ENCODE measurements at places on chromosomes 11 and 22.

DNA sequence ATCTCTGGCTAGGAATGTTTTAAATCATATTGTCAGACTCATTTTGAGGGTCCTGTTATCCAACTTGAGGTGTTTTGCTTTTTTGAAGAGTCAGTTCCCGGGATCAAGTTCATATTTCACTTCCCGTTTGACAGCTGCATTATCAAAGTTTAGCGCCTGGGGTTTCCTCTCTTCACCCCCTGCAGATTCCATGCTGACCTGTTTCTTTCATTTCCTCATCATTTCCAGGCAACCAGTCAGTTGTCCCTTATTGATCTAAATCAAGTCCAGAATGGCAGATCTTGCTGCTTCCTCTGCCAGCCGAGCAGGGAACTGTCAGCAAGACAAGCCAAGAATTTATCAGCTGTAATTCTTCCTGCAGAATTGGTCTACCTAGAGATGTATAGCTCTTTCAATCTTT, 197.6 kb upstream of the SYN3 start:
- DNase-seq, result no peak

- DNase-seq, result no peak
Measured at GRCh38 chr11:72512956-72513355, 78.6 kb upstream of the CLPB start.

GRCh38 chr22:25780673-25781072, 38.7 kb downstream of the MYO18B start:
- DNase-seq, result no peak

- no peak for DNase-seq
Measured at GRCh38 chr11:66861774-66862558, 5.1 kb downstream of the LRFN4 start.

GRCh38 chr11:20599221-20600019, at the start of gene SLC6A5:
Gene SLC6A5, plus strand, starts transcription at chr11:20599608. Its CDS starts 65 bp downstream, at chr11:20599673.
- DNase-seq, result peak; percentile 52

- DNase-seq, result peak; percentile 14
Measured at GRCh38 chr11:28153586-28153985, 45.4 kb downstream of the METTL15 start.

- peak; percentile 13 for DNase-seq
Measured at GRCh38 chr11:121383716-121384115, 68.4 kb upstream of the SORL1 start.

- peak; percentile 82 for DNase-seq
Measured at GRCh38 chr11:2940147-2940920, 11.1 kb upstream of the PHLDA2 start.

DNA sequence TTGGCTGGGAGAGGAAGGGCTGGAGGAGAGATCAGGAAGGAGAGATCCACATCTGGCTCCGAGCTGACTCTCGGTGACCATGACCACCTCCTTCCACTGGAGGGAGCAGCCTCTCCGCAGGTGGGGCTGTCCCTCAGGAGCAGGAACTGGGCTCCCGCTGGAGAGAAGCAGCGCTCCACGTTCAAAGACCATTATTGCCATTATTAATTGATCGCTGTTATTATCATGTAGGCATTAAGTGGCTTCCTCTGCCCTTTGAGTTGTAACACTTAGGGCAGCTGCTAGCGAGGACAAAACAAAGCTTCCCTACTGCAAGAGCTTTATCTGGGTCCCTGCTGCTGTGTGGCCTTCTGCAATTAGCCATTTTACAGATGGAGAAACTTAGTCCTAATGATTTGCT, 251.9 kb downstream of the ST3GAL4 start:
- DNase-seq, result peak; percentile 89

DNA sequence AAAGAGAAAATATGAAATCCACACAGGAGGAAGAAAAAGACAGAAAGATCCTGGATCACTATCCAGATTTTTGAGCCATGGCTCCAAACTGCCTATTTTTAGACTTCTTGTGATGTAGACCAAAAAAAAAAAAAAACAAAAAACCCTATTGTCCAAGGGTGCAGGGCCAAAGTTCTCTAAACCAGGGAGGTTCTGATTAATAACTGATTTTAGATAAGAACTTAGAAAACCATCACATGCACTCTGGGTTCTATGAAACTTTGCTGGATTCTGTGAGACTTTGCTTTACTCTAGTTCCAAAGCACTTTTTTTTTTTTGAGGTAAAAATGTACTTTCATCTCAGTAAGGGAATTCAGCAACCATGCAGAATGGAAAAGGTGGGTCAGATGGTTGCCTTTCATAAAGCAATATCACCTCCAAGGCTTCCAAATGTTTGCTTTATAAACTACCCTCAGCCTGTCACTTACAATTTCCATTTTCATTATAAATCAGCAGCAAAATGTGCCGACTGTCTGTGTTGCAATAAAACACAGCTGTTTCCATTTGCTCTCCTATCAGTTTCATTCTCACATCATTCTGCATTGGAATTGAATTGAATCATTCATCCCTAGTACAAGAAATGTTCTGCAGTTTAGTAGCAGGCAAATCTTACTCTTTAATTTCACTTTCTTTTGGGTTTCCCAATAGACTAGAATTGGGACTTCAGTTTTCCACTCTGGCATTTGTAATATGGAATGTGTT, 1584.3 kb upstream of the RAG2 start:
- DNase-seq, result no peak

DNA sequence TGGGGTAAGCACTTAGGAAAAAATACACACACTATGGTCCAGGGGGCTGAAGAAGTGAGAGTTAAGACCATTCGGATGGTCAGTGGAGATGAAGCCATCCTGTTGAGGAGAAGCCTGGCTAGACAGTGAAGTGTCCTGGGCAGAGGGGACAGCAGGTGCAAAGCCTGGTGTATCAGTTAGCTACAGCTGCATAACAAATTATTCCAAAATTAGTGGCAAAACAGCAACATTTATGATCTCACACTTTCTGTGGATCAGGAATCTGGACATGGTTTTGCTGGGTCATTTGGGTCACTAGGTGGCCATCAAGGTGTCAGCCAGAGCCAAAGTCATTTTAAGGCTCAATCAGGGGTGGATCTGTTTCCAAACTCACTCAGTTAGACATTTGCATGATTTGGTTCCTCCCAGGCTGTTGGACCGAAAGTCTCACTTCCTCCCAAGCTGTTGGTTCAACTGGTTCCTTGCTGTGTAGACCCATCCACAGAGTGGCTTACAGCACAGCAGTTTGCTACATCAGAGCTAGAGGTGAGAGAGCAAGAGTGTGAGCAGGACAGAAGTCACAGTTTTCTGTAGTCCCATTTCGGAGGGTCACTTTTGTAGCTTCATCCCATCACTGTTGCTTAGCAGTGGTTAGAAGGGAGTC, 80.1 kb upstream of the ALX4 start:
- DNase-seq, result no peak

DNA sequence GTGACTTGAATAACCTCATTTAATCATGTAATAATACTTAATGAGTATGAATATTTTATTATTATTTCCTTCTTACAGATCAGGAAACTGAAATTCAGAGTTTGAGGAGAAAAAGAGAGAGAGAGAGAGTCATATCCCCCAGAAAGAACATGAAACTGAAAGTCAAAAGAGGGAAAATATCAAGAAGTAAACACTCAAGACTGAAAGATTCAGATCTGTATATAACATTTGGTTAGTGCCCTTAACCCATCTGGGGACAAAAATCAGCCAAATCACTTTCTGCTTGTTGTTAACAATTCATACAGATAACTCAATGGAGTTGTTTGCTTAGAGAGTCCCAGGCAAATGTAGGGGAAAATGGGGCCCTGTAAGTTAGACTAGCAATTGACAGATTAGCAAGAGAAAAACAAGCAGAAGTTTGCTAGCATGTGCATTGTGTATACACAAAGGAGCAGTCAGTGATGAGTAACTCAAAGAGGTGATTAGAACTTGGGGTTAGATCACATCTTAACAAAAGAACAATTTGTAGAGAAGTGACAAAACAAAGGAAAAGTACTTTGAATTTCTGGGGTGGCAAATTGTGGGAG, 25.9 kb upstream of the MMP13 start:
- DNase-seq, result peak; percentile 17

GRCh38 chr11:36238881-36239280, 50.3 kb downstream of the COMMD9 start:
- no peak for DNase-seq

GRCh38 chr11:16815047-16815767, 76.8 kb downstream of the C11orf58 start:
- DNase-seq, result peak; percentile 76

- no peak for DNase-seq
Measured at GRCh38 chr11:95919514-95919913, 4.4 kb downstream of the MTMR2 start.

- no peak for DNase-seq
Measured at GRCh38 chr11:68025047-68025446, 5.4 kb upstream of the NDUFS8 start.

DNA sequence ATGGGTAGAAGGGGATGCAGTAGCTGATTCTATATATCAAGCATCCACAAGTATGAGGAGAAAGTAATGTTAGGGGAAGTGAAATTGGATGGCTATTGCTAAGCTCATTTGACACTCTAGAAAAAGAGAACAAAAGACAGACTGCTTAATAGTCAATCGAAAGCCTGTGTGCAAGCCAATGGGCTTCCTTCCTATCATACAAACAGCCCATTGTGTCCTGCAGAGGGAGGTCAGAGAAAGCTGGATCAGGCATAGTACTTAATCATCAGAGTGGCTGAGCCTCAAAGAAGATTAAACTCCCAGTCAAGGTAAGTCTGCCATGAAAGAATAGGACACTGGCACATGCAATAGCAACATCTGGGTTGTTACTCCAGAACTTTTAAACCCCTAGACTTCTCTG, 50.9 kb upstream of the PGR start:
- DNase-seq, result no peak

- DNase-seq, result no peak
Measured at GRCh38 chr11:123069908-123070821, 8.2 kb upstream of the HSPA8 start.

DNA sequence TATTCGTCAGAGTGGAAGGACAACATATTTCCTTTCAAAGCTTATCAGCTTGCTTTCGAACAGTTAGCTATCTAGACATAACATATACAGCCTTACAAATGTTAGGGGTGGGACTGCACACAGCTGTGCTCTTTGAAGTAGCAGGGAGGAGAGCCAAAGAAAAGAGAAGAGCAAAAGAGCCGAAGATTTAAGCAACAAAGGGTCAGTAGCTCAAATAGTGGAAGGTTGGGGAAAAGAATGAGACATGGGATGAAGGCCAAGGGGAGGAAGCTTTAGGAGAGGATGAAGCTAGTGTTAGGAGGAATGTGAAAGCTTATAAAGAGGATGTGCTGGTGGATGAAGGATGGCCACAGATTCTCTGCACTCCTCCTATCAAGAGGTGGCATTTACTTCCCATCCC, 31.8 kb upstream of the IGSF22 start:
- no peak for DNase-seq

DNA sequence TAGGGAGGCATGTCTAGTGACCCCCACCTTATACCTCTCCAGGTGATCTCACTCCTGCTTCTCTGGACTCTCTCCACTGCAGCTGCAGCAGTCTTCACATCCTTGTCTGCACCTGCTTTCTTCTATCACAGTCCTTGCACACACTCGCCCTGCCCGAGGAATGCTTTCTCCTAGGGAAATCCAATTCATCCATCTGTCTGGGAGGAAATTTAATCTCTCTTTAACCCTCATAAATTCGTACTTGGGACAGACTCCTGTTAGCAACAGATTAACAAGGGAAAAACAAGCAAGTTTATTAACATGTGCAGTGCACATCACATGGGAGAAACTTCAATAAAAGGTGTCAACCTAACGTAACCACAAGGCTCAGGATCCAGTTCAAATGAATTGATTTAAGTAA, 11.3 kb upstream of the RCN1 start:
- no peak for DNase-seq

- peak; percentile 83 for DNase-seq
Measured at GRCh38 chr11:66317322-66317722, 478 bp upstream of the CD248 start.

DNA sequence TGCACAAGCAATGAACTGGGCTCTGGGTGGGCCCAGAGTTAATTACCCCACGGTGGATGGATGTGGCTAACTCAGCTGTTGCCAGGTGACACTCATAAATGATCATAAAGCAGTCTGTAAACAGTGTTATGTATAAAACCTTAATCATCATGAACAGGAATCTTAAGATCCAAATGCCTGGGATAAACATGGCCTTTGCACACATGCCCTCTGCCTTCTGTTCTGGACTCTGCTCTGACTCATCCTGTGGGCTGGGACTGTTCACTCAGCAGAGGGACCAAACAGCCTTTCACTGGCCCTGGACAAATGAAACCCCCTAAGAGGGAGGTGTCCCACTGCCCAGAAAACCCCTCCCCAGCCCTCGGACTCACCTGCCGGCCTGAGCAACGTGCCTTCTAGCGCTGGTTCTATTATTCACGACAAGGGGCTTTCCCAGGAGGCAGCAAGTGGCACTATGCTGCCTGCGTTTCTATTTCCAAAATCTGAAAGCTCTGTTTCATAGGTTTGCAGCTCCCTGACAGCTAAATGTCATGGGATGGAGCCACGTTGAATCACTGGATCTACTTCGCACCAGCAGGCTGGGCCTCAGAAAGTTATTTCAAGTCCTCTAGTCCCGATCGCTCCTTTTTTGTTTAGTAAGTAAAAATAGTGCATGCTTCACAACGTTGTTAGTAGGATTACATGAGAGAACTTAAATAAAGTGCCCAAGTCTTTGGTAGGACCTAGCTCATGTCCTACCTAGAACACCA, 53.0 kb downstream of the LARGE1 start:
- peak; percentile 72 for DNase-seq

DNA sequence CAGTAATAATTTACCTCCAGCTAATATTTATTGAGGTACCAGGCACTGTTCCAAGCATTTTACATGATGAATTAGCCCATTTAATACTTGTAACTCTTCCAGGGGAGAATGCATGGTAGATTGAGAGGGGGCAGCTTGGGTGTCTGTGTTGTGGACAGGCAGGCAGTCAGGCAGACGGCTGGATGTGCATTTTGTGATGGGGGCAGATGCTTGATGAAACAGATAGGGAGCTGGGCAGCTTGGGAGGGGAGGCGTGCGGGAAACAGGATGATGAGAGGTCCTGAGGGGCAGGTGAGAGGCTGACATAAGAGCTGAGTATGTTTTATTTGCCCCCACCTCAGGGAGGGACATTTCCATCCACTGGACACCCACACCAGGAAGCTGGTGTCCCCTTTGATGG, 33.1 kb upstream of the SHISAL1 start:
- DNase-seq, result no peak

DNA sequence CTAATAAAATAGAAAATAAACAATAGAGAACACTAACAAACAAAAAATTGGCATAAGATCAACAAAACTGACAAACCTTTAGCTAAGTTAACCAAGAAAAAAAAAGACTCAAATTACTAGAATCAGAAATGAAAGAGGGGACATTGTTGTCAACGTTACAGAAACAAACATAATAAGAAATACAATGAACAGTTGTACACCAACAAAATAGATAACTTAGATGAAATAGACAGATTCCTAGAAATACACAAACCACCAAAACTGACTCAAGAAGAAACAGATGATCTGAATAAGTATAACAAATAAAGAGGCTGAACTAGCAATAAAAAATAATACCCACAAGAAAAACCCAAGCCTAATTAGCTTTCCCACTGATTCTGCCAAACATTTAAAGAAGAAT, 34.7 kb upstream of the TMPRSS4 start:
- no peak for DNase-seq

DNA sequence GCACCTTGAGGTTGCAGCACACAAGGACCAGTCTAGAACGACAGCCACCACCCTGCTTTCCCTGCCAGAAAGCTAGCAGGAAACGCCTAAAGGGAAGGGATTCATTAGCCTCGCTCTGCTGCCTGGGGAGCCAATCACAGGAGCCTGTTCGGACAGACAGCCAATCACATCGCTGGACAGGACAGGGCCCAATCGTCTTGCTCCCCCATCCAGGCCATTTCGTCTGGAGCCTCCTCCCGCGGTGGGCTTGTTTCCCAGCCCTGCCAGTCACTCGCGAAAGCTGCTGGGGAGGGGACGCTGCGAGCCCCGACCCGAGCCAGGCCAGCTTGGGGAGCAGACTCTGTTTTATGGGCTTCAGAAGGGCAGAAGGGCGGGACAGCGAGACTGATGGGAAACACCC, 79.8 kb upstream of the NCAM1 start:
- DNase-seq, result peak; percentile 42
